Stimulated activated CD4-positive, alpha-beta T cell treated with anti-CD3 and anti-CD28 coated beads, TNF-alpha, amount 100 ng/mL, for 1 hour (primary cell): ENCODE measurements at places on chromosomes 3 and 15.

GRCh38 chr3:120052677-120053076, 41.6 kb downstream of the GSK3B start:
- DNase-seq, result no peak

DNA sequence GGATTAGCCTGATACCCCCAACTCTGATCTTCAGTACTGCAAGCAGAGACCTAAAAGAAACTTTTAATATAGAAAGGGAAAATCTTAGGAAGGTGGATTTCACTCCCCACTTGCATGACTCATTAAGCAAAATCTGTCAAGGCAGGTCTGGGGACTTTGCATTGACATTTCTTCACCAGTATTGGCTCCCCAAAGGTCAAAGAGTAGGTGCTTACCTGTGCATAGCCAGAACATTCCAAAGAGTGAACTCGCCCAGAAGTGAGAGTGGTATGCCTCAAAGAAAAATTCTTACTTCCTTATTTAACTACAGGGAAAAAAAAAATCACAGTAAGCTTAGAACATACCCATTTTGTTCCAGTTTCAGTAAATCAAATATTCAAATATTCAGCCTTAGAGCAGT, 140.9 kb upstream of the TP63 start:
- DNase-seq, result no peak

GRCh38 chr15:32953533-32953910, 235.7 kb downstream of the GREM1 start:
- DNase-seq, result no peak

DNA sequence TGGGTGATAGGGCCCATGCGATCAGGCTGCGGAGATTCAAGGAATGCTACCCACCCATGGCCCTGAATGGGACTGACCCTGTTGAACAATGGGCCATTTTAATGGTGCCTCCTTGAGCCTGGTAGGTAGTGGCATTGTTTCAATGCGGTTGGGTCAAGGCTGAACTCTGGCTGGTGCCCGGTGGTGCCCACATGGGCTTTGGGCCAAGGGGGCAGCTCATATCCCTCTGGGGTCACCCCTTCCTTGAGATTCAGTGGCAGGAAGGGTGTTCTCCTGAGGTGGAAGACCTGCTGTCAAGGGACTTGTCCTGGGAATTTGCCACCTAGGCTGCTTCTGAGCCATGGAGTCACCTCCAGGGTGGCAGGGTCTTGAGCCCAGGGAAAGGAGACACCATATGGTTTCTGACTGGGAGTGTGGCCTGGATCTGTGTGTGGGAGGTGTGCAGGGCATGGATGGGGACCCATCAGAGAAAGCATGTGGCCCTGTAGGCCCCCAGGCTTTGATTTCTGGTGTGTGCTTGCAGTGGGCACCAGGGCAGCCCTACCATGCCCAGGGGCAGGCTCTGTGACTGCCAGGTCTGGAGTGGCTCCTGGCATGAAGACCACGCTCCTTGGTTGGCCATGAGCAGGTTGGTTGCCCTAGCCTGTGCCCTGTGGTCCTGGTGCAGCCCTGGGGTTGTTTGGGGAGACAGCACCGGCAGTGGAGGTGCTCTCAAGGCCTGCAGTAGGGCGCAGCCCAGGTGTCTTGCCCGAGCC, 199.9 kb downstream of the UBE3A start:
- DNase-seq, result no peak

- DNase-seq, result no peak
These were observed 93.5 kb upstream of the ARRDC4 start for GRCh38 chr15:97866959-97867358.

DNA sequence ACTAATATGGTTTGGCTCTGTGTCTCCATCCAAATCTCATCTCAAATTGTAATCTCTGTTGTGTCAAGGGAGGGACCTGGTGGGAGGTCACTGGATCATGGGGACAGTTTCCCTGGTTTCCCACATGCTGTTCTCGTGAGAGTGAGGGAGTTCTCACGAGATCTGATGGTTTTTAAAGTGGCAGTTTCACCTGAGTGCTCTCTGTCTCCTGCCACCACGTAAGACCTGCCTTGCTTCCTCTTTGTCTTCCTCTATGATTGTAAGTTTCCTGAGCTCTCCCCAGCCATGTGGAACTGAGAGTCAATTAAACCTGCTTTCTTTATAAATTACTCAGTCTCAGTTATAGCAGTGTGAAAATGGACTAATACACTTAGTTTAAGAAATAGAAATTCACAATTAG, 228.9 kb downstream of the CD47 start:
- no peak for DNase-seq

- DNase-seq, result no peak
These were observed 3.0 kb upstream of the ZMAT3 start for GRCh38 chr3:179074656-179075055.

DNA sequence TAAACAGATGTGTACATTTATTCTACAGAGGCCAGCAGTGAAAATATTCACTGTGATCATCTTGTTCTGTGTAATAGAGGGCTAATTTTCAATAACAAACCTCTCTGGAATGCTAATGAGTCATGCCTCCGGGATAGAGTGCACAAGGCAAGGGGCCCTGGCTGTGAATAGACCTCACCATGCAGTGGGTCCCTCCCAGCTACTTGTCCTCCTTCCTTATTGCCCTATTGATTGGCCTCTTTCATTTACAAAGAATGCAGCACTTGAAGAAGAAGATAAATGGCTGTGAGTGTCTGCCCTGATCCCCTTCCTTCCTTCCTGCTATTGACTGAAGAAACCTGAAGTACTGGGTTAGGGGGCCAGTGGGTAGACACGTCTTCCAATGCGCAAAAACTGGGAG, 436.3 kb downstream of the WDR72 start:
- DNase-seq, result no peak

DNA sequence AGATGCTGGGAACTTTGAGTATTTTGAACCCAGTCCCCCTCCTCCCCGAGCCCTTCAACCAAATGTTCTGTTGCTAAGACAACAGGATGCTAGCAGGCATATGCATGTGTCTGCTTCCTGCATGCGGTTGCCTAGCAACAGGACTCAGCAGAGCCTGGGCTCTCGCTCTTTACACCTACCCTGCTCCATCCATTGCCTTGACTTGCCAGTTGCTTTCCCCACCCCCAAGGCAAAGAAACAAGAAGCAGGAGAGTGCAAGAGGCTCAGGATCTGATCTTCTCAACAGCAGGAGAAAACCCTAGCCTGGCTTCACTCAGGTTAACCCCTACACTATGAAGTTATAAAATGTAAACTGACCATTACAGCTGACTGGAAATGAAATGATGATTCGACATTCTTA, 393.0 kb downstream of the IGSF11 start:
- no peak for DNase-seq
